HFFc6 (cell line): ENCODE measurements at places on chromosomes 5 and 9. TPM values are rescaled to one million over a fixed set of nuclear protein-coding genes. Genes with fewer than 3 reads are reported as not detected.

DNA sequence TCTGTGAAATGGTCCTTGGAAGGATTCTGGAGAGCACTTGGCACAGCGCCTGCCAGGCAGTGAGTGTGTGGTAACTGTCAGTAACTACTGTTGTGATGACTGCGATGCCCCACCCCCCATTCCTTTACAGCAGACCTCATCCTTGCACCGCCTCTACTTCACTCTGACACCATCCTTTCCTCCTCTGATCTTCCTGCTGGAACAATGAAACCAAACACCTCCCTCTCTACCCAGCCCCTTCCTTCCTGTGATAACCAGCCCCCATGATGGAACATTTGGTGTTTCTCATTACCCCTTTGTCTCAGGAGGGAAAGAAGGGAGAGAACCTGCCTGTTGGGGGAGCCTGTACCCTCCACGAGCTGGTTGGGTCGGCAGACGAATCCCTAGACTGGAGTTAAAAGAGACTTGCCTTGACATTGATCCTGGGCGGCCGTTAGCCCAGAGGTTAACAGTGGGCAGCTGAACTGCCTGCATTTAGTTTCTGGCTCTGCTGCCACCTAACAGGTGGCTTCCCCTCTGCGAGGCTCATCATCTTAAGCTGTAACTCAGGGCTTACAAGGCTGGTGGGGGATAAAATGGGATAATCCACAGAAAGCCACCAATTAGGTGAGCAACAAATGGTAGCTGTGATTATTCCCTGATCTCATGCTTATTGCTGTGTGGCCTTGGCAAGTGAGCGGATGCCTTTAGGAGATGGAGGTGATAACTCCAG is 34.2 kb upstream of the GRPEL2 start:
- H3K36me3 ChIP-seq: no peaks in the 10 kb centered on the region
- H3K4me3 ChIP-seq: no peak overlapping the region
- H3K27me3 ChIP-seq: no peaks in the 10 kb centered on the region; the same call in 1 of the 2 replicates
- peak; percentile 47 for DNase-seq

GRCh38 chr9:110555551-110556331 is 23.8 kb downstream of the SVEP1 start:
- H3K36me3 ChIP-seq: no peaks in the 10 kb centered on the region
- peak overlapping the region; percentile 81 for H3K27ac ChIP-seq
- H3K4me1 ChIP-seq: peaks cover 18% of the 10 kb centered on the region
- DNase-seq: peak; percentile 71
- no peaks in the 10 kb centered on the region for H3K27me3 ChIP-seq

The PRUNE2 gene
- total RNA-seq: 0.13 TPM in 1 of 3 replicates, not detected in the others

The C5orf52 gene
- total RNA-seq: not detected in 3 replicates

GRCh38 chr5:17402289-17403121 is 95.5 kb upstream of the TAF11L2 start:
- H3K4me1 ChIP-seq: peaks cover 26% of the 10 kb centered on the region
- H3K27me3 ChIP-seq: peaks cover 17% of the 10 kb centered on the region
- no peaks in the 10 kb centered on the region for H3K36me3 ChIP-seq
- DNase-seq: no peak
- no peak overlapping the region for H3K27ac ChIP-seq

The EDIL3 gene
- total RNA-seq: 2.3 to 45.0 TPM (median 5.6 TPM) in 3 replicates

DNA sequence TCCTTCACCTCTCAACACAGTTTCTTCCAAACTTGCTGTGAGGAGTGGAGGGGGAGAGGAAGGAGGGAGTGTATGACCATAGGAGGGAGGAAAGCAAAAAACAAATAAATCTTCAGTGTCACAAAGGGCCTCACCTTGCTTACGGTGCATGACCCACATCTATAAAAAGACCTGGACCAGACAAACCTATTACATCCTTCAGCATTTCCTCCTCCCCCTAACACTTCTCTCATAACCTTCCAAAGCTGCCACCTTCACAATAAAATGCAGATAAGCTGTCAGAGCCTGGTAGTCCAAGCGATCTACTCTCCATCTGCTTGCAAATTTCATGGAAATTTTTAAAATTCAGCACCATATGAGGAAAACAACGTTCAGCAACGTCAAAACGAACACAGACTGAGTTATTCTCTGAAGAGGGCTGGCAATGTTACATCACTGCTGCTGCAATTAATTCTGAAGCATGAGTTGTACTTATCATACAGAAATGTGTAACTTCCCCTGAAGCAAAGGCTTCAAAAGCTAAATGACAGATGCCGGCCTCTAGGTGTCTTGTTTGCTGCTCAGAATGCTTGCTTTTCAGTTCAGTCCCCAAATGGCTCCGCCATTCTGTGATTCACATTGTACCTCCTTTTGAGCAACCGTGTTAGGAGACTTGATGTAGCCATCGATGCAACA is 62.9 kb downstream of the EFNA5 start:
- H3K27ac ChIP-seq: no peak overlapping the region
- H3K4me3 ChIP-seq: no peak overlapping the region
- no peaks in the 10 kb centered on the region; the same call in 1 of the 2 replicates for H3K27me3 ChIP-seq
- H3K36me3 ChIP-seq: no peaks in the 10 kb centered on the region
- H3K4me1 ChIP-seq: no peaks in the 10 kb centered on the region

- no peak overlapping the region for H3K4me3 ChIP-seq
- no peaks in the 10 kb centered on the region for H3K36me3 ChIP-seq
- H3K27ac ChIP-seq: no peak overlapping the region
- no peak for DNase-seq
Measured at GRCh38 chr5:94086194-94086593, 344.8 kb upstream of the POU5F2 start.

DNA sequence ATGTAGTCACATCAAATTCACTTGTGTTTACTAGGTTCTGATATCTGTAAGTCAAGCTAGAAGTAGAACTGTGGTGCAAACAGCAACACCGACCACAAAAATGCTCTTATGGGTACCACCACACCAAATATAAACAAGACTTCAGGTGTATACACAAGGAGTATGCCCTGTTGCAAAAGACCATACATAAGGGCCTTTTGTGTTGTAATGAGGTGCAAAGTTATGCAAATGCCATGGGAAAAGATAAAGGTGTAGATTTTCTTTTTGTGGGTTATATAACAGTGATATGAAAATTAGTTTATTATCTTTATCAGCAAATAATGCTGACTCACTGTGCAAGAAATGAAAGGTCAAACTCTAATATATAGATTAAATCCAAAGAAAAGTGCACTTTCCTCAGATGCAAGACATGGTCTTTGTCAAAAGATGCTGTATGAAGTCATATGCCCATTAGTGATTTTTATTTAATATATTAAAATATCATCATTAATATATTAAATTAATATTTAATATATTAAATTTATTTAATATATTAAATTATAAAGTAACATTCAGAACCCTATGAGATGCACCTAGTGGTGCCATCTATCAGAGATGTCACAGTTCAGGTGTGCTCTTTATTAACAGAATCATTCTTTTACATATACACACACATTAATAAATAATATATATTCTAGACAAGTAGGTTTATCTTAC is 26.7 kb upstream of the ALDH1A1 start:
- peaks cover 70% of the 10 kb centered on the region for H3K4me1 ChIP-seq
- no peak overlapping the region for H3K4me3 ChIP-seq
- H3K36me3 ChIP-seq: peaks cover 5% of the 10 kb centered on the region; the same call in 1 of the 2 replicates

DNA sequence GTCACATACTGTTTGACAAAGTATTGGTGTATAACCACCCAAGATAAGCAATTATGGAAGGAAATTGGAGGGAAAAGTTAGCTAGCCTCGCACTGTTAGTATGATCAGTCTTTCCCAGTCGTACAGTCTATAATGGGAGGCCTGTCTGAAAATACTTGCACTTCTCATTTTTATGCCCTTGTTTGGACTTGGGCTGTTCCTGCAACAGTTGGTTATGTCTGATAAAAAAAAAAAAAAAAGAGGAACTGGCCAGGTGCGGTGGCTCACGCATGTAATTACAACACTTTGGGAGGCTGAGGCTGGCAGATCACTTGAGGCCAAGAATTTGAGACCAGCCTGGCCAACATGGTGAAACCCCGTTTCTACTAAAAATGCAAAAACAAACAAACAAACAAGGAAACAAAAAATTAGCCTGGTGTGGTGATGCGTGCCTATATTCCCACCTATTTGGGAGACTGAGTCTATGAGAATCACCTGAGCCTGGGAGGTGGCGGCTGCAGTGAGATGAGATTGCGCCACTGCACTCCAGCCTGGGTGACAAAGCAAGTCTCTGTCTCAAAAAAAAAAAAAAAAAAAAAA is 58.3 kb upstream of the ANKRD33B start:
- H3K27ac ChIP-seq: no peak overlapping the region
- peaks cover 5% of the 10 kb centered on the region for H3K27me3 ChIP-seq
- H3K36me3 ChIP-seq: no peaks in the 10 kb centered on the region
- DNase-seq: no peak
- H3K4me3 ChIP-seq: no peak overlapping the region

DNA sequence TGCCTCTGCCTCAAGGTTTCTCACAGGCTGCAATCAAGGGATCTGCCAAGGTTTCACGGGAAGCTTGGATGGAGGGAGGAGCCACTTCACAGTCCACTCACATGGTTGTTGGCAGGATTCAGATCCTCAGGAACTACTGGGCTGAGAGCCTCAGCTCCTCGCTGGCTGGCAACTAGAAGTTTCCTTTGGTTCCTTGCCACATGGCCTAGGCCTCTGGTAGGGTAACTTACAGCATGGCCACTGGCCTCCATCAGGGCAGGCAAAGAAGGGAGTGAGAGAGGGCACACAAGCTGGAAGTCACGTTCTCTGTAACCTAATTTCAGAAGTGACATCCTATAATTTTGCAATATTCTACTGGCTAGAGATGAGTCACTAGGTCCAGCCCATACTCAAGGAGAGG is 32.2 kb downstream of the SPOCK1 start:
- no peak overlapping the region for H3K4me3 ChIP-seq
- no peak for DNase-seq
- H3K36me3 ChIP-seq: peaks cover 4% of the 10 kb centered on the region; the same call in 1 of the 2 replicates
- no peak overlapping the region for H3K27ac ChIP-seq
- H3K4me1 ChIP-seq: peaks cover 67% of the 10 kb centered on the region

DNA sequence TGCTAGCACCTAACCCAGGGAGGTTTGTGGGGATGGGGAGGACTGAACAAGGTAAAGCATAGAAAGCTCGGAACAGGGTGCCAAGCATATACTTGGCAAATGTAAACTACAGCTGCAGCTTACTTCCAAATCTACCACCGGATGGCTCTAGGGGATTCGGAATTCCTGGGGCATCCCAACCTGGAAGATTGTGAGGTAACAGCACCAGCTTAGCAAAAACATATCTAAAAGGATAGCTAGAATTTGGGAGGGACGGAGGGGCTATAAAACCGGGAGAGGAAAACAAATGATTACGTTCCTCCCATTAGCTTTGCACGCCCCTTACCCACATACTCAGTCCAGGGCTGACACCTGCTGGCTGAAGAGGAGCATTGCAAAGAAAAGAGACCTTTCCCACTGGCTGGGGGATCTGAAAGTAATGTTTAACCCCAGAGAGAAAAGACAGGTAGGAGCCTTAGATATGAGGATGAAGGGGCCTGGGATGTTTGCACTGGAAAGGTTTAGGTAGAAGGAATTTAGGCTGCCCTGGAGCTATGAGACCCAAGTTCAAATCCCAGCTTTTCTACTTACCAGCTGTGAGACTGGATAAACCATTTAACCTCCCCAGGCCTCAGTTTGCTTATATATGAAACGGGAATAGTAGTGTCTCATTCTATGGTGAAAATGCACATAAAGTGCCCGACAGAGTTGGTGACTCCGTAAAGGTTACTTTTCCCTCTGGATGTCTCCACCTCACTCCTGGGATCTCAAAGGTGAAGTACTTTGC is 73.6 kb downstream of the FAM114A2 start:
- H3K4me1 ChIP-seq: peaks cover 17% of the 10 kb centered on the region
- H3K27ac ChIP-seq: no peak overlapping the region
- H3K4me3 ChIP-seq: peak overlapping the region; percentile 76
- DNase-seq: peak; percentile 27

The IRX2 gene
- total RNA-seq: 3.2 to 4.9 TPM (median 4.8 TPM) in 3 replicates

The NEURL1B gene
- total RNA-seq: 2.4 to 8.5 TPM (median 4.1 TPM) in 3 replicates

DNA sequence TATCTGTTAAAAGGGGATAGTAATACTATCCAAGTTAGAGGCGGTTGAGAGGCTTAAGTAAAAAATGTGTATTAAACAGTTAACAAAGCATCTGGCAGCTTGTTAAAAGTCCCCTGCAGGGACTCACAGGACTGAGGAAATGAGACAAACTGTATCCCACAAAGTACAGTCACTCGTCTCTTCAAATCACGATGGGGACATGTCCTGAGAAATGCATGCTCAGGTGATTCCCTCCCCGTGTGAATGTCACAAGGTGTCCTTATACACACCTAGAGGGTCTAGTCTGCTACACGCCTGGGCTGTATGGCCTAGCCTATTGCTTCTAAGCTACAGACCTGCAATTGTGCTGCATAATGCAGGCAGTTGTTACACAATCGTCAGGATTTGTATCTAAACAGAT is 237.0 kb downstream of the IRX2 start:
- DNase-seq: no peak
- H3K36me3 ChIP-seq: peaks cover 17% of the 10 kb centered on the region
- no peak overlapping the region for H3K4me3 ChIP-seq

DNA sequence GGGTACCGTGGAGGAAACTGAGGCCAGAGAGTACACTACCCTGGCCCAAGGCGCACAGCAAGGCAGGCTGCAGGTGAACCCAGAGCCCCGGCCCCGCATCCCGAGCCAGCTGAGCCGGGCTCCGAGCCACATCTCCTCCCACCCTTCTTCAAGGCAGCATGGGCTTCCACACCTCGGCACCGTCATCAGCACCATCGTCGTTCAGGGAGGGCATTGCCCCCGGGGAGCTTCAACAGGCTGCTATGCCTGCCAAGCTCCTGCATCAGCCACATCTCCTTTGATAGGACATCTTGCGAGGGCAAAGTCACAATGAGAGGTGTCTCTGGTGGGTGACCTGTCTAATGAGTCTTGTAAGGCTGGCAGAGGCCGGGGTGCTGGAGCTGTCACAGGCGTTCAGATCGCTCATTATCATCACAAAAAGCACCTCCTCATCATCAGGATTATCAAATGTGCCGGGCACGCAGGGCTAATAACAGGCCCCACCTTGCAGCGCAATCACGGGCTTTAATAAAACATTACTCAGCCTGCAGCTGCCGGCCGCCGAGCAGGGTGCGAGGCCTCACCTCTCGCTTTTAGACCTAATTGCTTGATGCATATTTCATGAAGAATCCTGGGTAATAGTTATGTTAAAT is 20.0 kb upstream of the SLC25A51 start:
- H3K4me3 ChIP-seq: no peak overlapping the region
- no peak overlapping the region for H3K27ac ChIP-seq

DNA sequence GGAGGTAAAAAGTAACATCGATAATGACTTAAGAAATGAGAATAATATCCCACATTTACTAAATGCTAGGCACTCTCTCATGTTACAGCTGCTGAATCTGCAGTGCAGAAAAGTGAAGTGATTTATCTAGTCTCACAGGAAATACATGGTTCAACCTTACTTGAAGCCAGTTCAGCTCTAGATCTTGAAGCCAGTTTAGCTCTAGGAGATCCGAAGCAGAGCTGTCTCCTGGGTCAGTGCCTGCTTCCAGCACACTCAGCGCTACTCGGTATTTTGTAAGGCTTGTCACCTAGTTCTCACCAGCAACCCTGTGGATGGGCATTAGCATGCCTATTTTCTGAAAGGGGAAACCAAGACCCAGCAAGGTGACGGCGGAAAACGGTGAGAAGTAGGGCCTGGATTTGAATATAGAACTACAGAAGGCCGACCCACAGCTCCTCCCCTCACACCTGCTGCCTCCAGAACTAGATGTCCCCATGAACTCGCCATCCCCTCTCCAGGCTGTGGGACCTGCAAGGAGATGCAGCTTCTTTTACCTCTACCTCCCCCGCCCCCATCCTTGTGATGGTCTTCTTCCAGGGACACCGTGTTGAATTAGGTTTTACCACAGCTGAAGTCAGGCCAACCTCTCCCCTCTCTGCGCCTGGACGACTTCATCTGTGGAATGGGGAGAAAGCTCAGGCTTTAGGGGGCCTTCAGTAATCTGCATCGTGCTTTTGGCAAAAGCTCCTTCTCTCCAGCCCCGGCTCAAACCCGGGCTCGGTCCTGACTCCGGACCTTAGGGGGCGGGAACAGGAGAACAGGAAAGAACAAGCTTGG is 4.4 kb upstream of the MSX2 start:
- no peaks in the 10 kb centered on the region for H3K4me1 ChIP-seq
- no peak overlapping the region for H3K4me3 ChIP-seq
- no peak for DNase-seq
- peaks cover 8% of the 10 kb centered on the region; the same call in 1 of the 2 replicates for H3K27me3 ChIP-seq
- peaks cover 6% of the 10 kb centered on the region; the same call in 1 of the 2 replicates for H3K36me3 ChIP-seq
